Lung microvascular endothelial cell (primary cell): ENCODE measurements at places on chromosomes 5 and 9.

DNA sequence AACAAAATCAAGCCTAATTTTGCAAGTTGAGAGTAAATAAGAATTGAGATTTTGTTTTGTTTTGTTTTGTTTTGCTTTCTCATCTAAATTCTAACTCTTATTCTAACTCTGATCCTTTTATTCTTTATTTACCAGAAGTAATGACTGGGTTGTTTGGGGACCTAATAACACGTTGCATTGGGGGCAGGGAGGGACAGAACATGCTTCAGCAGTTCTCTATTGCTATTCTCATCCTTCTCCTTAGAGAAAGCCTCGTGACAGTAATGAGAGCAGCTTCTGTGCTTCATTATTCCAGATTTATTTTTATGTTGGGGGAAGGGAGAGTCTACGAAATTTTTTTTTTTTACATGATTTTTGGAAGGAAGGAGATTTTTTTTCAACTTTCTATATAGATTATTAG, 21.1 kb downstream of the CPEB4 start:
- DNase-seq = no peak

- DNase-seq = no peak
Observed at GRCh38 chr9:125996791-125997190, 249.6 kb downstream of the PBX3 start.

GRCh38 chr5:122402955-122403685, 91.1 kb downstream of the SNCAIP start:
- DNase-seq = no peak

DNA sequence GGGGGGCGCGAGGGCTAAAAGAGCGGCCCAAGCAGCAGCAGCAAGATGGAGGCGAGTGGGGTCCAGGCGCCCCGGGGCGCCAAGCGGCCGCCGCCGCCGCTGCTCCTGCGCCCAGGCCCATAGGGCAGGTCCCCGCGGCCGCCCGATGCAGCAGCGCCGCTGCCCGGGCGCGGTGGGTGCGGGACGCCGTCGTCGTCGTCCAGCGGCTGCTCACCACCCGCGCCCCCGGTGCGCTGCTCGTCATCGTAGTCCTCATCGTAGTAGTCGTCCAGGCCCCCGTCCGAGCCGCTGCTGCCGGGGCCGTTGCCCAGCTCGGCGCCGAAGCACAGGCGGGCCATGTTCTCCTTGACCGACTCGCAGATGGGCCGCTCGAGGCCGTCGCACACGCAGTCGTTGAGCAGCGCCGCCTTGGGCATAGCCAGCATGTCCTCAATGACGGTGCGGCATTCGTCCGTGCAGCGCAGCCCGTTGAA, 1.5 kb downstream of the GAS1 start:
- peak; percentile 48 for DNase-seq

GRCh38 chr5:71894091-71894490, 175.0 kb downstream of the CARTPT start:
- no peak for DNase-seq

DNA sequence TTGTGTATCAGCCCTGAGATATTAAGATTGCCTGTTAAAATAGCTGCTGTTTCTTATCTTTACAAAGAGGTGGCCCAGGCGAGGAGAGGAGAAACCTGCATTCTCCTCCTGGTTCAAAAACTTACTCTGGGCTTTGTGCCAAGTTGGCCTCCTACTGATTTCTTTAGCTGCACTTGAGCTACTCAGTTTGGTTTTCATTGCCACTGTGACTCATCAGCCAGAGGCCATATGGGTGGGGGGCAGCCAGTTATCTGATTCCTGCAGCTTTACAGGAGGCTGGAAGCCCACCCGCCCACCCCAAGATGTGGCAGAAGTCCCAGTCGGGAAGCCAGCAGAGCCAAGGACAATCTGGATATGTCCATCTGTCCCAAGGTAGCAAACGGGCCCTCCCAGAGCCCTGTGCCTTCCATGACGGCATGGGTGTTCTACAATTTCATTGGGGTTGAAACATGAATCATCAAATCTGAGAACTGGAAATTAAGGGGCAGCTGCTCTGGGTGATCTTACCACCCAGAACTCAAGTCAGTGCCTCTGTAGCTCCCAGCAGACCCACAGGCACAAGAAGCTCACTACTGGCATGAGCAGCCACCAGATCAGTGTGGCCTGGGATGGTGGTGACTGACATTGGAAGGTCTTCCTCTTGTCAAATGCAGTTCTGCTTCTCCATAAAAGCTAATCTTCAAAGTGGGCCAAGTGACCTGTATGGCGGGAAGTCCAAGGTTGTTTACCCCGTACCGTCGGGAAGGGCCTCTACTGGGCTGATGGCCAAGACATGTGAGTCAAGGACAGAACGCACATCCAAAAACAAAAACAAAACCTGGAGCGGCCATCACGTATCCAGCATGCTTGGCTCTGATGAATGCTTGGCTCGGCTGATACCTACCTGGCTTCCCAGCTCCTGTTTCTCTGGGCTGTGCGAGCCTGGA, 15.6 kb downstream of the FCN2 start:
- peak; percentile 50 for DNase-seq

GRCh38 chr5:101717721-101718120, 578.4 kb downstream of the SLCO4C1 start:
- no peak for DNase-seq

- no peak for DNase-seq
Observed at GRCh38 chr5:32254881-32255539, 57.7 kb downstream of the MTMR12 start.

DNA sequence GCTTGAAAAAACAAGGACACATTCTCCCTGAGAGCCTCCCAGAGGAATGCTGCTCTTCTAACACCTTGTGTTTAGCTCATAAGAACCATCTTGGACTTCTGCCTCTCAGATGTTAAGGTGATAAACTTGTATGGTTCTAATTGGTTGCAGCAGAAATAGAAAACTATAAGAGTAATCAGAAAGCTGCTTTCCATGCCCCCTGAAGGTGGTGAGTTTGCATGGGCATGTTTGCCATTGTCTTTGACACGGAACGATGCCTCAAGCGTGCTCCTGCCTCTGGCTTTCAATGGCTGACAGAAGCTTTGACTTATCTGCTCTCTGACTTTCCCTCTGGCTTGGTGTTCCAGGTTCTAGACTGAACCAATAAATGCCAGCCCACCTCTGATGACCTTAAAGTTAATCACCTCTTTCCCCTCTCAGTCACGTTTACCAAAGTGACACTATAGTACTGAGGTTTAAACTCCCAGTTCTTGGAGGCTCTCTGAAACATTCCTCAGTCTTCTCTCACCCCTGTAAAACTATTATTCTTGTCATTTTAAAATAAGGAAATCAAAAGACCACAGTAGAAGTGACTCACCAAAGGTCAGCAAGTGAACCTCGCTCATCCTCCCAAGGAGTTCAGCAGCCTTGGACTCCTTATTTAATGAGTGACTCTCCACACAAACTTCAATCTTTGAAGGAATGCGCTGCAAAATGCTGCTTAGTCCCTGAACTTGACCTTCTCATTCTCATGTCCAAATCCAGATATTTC, 103.6 kb downstream of the PIK3R1 start:
- DNase-seq = no peak

DNA sequence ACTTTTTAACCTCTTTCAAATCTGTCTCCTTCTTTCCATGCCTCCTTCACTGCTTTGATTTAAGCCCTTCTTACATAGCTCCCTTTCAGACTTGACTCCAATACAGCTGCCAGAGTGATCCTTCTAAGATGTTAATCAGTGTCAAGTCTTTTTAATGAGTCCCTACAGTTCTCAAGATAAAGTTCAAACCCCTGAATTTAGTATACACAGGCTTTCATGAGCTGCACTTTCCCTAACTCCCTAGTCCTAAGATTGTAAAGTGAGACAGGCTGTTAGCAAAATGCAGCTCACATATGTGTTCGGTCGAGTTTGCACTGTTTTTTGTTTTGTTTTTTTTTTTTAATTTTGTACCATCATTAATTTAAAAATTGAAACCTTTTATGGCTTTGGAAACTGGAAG, 190.4 kb upstream of the VCAN start:
- DNase-seq = no peak

DNA sequence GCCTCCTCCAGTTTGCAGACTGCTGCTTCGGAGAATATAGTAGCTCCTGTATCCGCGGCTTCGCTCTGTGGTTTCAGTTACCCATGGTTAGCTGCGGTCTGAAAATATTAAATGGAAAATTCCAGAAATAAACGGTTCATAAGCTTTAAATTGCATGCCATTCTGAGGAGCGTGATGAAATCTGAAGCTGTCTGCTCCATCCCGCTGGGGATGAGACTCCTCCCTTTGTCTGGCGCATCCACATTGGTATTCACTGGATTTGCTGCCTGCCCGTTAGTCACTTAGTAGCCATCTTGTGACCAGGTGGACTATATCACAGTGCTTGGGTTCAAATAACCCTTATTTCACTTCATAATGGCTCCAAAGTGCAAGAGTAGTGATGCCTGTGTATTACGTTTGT, 36.3 kb downstream of the MSX2 start:
- no peak for DNase-seq

- no peak for DNase-seq
Observed at GRCh38 chr9:110157823-110158664, 49.9 kb downstream of the C9orf152 start.

DNA sequence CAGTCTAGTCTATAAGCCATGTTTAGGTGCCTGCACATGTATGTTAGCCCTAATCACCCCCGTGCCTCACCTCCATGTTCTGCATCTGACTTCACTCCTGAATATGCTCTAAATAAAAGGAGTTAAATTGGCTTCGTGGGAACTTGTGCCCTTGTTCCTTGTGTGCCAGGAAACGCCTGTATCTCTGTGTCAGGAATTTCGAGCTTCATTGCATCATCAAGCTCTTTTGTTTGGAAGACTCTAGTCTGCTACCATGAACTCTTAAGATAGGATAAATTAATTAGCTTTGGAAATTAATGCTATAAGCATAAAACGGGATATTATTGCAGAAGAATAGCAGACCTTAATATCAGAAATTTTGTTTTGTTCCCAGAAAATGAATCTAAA, 99.2 kb downstream of the ADCY2 start:
- DNase-seq = no peak

GRCh38 chr9:95157481-95158151, 159.9 kb downstream of the FANCC start:
- DNase-seq = peak; percentile 45

DNA sequence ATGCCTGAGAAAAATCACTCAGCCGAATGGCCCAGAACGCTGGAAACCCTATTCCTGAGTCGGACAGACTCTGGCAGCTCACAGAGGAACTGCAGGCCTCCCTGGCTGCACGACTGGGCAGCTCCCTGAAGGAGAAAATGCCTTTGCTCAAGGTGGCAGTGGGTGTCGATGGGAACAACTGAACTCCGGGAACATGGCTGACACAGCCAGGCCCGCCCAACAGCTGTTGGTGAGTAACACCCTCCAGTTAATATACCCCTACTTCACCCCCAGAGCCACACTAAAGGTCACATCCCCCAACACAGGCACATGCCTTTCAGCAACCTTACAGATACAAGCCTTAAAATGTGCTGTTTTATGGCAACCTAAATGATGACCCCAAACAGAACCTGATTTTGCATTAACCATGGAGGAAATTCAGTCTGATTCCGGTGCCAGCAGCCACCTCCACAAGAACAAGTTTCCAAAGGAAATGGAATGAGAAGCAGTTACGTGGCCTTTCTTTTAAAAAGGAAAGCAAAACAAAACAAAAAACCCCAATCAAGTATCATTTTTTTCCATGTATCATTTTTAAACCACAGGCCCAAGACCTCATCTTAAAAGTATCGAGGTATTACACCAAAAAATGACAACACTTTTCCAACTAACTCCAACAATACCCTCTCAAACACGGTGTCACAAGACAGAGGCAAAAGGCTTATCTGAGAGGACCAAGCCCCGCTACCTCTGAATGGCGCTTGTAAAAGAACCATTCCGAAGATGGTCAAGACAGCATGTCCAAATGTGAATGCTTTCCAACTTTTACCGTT, 3.1 kb downstream of the KLF9 start:
- peak; percentile 81 for DNase-seq

DNA sequence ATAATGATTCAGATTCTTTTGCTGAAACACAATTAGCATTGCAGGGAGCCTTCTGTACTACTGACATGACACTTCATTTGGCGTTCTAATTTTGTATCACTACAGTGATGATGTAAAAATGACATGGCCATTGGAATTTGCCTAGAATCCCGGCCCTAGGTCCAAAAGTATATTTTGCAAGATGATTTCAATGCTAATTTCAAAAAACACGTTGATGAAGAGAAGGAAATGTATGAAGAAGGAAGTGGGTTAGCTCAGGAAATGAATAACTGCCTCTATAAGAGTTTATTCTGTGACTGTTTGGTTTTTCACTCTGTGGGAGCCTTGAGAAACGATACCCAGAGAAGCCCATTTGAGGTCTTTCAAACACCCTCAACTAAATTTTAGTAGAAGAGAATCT, 59.3 kb downstream of the OSTF1 start:
- DNase-seq = no peak

GRCh38 chr5:103407402-103407801, 148.8 kb downstream of the MACIR start:
- DNase-seq = no peak

DNA sequence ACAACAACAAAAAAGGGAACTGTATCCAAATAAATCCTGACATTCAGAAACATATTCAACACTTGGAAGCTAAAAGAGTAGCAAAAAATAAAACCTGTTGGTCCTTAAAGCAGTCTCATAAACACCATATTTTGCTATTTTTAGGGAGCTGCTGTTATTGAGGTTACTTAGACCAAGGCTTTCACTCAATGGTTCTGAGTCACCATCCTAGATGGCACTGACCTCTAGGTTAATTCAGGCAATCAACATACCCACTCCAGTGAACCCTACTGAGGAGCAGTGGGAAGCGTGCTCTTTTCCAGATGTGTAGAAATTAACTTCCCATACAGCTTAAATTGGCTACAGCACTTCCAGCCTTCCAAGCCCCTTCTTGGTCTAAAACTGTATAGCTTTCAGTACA, 5.2 kb downstream of the GNAQ start:
- DNase-seq = no peak

GRCh38 chr5:4804691-4805360, 335.3 kb upstream of the ADAMTS16 start:
- DNase-seq = no peak

DNA sequence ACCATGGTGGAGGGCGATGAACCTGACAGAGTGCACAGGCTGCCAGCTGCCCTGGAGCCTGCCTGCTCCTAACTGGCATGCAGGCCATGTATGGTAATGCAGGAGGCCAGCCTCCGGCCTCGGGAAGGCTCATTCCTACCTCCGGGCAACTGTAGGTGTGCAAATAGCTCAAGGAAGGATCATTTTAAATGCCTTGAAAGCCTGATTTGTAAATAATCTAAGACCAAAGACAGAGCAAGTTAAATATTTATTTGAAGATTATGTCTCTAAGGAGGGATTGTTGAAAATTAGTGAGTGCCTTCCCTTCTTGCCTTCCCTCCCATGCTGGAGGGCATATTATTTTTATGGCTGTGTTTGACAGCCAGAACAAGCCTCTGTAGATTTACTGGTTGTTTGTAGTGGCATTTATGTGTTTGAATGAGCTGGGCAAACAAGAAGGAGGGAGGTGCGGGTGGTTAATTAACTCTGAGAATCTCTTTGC, 285.7 kb upstream of the TUT7 start:
- DNase-seq = no peak

GRCh38 chr9:134666208-134666607, 24.6 kb downstream of the COL5A1 start:
- DNase-seq = no peak
